ENCODE measurements at places on chromosomes 6 and 20.
A peak's percentile ranks its signal among the peaks of the same experiment; 100 is the strongest.

- peak; percentile 65 for DNase-seq
These were observed 92.4 kb downstream of the SMOC2 start for GRCh38 chr6:168533414-168533813.

DNA sequence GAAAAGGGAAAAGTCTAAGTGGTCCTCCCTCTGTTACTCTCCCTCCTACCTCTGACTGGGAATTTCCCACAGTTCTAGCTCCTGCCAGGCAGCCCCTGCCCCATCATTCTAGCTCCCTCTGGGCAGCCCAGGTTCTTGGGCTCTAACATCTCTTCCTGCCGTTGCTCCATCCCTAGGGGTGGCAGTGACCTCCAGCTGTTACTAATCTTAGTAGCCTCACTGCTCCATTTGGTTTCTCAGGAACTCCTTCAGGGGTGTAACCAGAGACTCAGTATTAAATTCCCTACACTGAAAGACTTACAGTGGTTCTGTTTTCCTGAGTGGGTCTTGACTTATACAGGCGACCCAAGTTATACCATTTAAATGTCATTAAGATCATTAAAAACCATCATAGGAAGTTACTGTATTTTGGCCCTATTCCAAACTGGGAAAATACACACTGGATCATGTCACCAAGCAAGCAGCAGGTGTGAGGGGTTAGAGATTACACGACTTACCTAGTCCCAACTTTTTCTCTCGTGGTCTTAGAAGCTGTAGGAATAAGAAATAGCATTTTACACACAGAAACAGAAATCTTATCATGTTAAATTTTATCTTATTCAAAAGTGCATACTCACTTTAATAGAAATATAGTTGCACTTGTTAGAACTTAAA, 10.1 kb downstream of the DPM1 start:
- no peak for DNase-seq

DNA sequence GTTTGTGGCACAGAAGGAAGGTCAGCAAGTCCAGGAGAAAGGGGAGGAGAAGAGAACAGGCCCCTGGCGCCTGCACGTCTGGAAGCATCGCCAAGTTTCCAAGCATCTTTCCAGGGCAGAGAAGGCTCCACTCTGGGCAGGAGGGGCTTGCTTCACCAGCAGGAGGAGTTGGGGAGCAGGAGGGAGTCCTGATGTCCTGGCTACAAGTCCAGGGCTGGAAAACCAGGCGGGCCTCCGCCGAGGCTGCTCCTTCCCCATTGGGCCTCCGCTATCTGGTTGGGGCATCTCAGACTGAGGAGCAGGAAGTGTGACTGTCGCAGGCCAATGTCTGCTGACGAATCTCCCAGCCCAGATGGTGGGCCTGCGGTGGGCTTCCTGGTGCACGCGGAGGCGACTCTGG, 421.9 kb downstream of the PREX1 start:
- no peak for DNase-seq

DNA sequence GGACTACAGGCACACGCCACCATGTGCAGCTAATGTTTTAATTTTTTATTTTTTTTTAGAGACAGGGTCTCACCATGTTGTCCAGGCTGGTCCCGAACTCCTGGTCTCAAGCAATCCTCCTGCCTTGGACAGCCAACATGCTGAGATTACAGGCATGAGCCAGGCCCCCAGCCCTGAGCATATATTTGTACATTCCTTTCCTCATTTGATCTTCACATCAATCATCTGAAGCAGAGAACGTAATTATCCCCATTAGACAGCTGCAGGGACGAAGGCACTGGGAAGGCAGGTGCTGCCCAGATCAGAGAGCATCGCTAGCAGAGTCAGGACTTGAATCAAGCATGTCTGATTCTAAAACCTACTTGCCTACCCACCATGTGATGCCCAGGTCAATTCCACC, 41.0 kb upstream of the SIRPA start:
- no peak for DNase-seq

DNA sequence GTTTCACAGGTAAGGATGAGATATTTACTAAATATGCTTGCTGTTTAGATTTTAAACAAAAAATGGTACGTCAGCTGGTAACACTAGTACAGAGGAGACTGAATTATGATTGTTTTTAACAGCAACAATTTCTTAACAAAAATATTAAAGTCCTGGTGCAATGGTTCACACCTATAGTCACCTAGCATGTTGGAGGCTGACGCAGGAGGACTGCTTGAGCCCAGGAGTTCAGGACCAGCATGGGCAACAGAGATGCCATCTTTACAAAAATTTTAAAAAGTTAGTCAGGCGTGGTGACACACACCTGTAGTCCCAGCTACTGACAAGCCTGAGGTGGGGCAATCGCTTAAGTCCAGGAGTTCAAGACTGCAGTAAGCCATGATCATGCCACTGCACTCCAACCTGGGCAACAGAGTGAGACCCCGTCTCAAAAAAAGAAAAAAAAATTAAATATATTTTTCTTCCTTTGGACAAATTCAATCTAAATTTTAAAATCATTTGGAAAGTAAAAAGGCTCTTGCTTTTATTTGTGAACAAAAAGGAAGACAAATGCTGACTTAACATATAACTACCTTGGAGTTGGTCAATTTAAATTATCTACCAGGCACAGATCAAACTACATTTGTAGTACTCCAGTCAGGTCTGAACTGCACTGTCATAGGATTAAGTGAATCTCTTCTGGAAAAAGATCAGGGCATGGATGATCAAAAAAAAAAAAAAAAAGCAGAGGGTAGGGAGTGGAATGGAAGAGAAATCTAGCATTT, 38.2 kb upstream of the RUNX2 start:
- no peak for DNase-seq

GRCh38 chr6:81741689-81742088, 10.8 kb downstream of the TENT5A start:
- DNase-seq, result no peak

- peak; percentile 64 for DNase-seq
These were observed at the start of gene THBD for GRCh38 chr20:23049201-23050075. Gene THBD (minus strand): TSS chr20:23049672. CDS start chr20:23049504, 168 bp downstream.
